ENCODE measurements at places on chromosomes 12 and 14. TPM values are rescaled to one million over a fixed set of nuclear protein-coding genes. Genes with fewer than 3 reads are reported as not detected.

ACSM4 gene
- polyA plus RNA-seq = not detected

TSPAN11 gene
- polyA plus RNA-seq = 0.37 TPM

TSPAN19 gene
- polyA plus RNA-seq = not detected

CCDC177 gene
- not detected for polyA plus RNA-seq

AKAP6 gene
- 1.3 TPM for polyA plus RNA-seq

FCF1 gene
- polyA plus RNA-seq = 61.3 TPM

AICDA gene
- not detected for polyA plus RNA-seq

KRT80 gene
- 2.1 TPM for polyA plus RNA-seq

CLEC7A gene
- not detected for polyA plus RNA-seq

CGRRF1 gene
- 22.2 TPM for polyA plus RNA-seq

HNF1A gene
- not detected for polyA plus RNA-seq

CLEC1B gene
- not detected for polyA plus RNA-seq

KRT71 gene
- not detected for polyA plus RNA-seq

CACNA1C gene
- 5.9 TPM for polyA plus RNA-seq

JPH4 gene
- not detected for polyA plus RNA-seq

KRT1 gene
- not detected for polyA plus RNA-seq

GPR135 gene
- polyA plus RNA-seq = 2.4 TPM

LIN7A gene
- 10.4 TPM for polyA plus RNA-seq

BIN2 gene
- polyA plus RNA-seq = not detected

HCAR3 gene
- not detected for polyA plus RNA-seq

ANO2 gene
- polyA plus RNA-seq = not detected

CCDC197 gene
- polyA plus RNA-seq = not detected

KCNMB4 gene
- 0.14 TPM for polyA plus RNA-seq

PRB2 gene
- polyA plus RNA-seq = not detected

COCH gene
- 0.19 TPM for polyA plus RNA-seq

ARHGEF25 gene
- polyA plus RNA-seq = 26.0 TPM

SLC25A47 gene
- not detected for polyA plus RNA-seq

FAM181A gene
- polyA plus RNA-seq = not detected

SPTSSA gene
- 32.5 TPM for polyA plus RNA-seq

STYK1 gene
- polyA plus RNA-seq = 0.02 TPM

NFATC4 gene
- polyA plus RNA-seq = 42.0 TPM

TMEM119 gene
- polyA plus RNA-seq = 67.0 TPM

FOXA1 gene
- polyA plus RNA-seq = 0.07 TPM

KRT85 gene
- polyA plus RNA-seq = not detected

TMTC1 gene
- polyA plus RNA-seq = 66.8 TPM

ORMDL2 gene
- 49.3 TPM for polyA plus RNA-seq

GLIPR1 gene
- 299 TPM for polyA plus RNA-seq

Data from AG04450 (cell line).